ENCODE measurements at places on chromosomes 7 and 10. TPM values are rescaled to one million over a fixed set of nuclear protein-coding genes. Genes with fewer than 3 reads are reported as not detected.

Gene SNX8
- total RNA-seq = 30.4 TPM

Gene FRMD4A
- 65.3 TPM for total RNA-seq

Gene HPSE2
- not detected for total RNA-seq

Gene NODAL
- total RNA-seq = not detected

Gene BPGM
- 19.8 TPM for total RNA-seq

DNA sequence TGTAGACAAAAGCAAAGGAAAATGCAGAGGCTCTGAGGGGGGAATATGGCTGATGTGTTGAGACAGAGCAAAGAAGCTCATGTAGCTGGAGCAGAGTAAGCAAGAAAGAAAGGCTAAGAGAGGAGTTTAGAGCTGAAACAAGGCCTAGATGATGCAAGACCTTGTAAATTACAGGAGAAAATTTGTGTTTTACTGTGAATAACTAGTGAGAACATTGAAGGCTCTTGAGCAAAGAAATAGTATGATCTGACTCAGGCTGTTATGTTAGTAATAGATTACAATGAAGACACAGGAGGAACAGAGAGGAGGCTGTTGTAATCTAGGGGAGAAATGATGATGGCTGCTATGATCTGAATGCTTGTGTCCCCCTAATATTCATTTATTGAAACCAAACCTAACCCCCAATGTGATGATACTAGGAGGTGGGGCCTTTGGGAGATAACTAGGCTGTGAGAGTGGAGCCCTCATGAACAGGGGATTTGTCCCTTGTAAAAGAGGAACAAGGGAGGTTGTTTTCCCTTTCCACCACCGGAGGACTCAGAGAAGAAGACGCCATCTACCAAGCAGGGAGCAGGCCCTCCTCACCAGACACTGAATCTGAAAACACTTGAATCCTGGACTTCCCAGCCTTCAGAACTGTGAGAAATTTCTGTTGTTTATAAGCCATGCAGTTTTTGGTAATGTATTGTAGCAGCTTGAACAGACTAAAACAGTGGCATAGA, 394.9 kb downstream of the HTR7 start:
- no peaks in the 10 kb centered on the region for H3K4me1 ChIP-seq
- H3K27ac ChIP-seq = no peak overlapping the region
- no peak overlapping the region for H3K4me3 ChIP-seq
- H3K36me3 ChIP-seq = no peaks in the 10 kb centered on the region
- no peaks in the 10 kb centered on the region for H3K27me3 ChIP-seq
- DNase-seq = no peak

GRCh38 chr10:100895346-100895745, 17.4 kb upstream of the SLF2 start:
- peaks cover 15% of the 10 kb centered on the region for H3K4me1 ChIP-seq
- DNase-seq = no peak
- H3K4me3 ChIP-seq = no peak overlapping the region
- no peak overlapping the region for H3K27ac ChIP-seq

GRCh38 chr10:10499839-10500238, 517.8 kb upstream of the CELF2 start:
- no peaks in the 10 kb centered on the region for H3K27me3 ChIP-seq
- H3K36me3 ChIP-seq = peaks cover 6% of the 10 kb centered on the region
- no peaks in the 10 kb centered on the region for H3K4me1 ChIP-seq
- DNase-seq = no peak

GRCh38 chr10:124205432-124205831, 112.0 kb upstream of the CHST15 start:
- no peak overlapping the region for H3K4me3 ChIP-seq
- no peaks in the 10 kb centered on the region for H3K36me3 ChIP-seq
- no peaks in the 10 kb centered on the region for H3K27me3 ChIP-seq
- H3K4me1 ChIP-seq = no peaks in the 10 kb centered on the region

DNA sequence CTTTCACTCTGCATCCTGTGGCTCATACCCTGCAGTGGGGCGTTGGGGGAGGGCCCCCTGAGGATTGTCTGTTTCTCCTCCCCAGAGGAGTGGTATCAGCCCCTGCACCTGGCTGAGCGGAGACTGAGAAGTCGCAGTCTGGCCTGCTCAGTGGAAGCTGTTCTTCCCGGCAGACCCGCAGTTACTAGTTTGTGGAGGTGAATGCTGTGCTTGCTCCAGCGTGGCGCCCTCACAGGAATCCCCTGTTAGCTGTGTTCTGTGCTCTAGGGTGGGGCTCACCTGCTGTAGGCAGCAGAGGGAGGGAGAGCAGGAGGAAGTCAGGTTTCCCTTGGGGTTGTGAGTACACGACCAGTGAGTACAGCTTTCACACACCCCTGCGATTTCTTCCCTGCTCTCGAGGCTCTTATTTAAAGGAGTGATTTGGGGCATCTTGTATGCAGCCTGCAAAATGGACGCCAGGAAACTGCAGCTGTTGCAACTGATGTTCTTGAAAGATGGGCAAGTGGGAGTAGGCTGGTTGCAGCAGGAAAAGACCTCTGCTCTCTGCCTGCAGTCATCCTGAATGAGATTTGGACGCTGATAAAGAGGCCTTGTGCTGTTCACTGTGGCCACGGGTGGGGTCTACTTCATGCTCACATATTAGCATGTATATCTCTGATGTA, 66.4 kb downstream of the HK1 start:
- peaks cover 7% of the 10 kb centered on the region for H3K36me3 ChIP-seq
- H3K4me3 ChIP-seq = no peak overlapping the region
- DNase-seq = no peak
- H3K27me3 ChIP-seq = no peaks in the 10 kb centered on the region

DNA sequence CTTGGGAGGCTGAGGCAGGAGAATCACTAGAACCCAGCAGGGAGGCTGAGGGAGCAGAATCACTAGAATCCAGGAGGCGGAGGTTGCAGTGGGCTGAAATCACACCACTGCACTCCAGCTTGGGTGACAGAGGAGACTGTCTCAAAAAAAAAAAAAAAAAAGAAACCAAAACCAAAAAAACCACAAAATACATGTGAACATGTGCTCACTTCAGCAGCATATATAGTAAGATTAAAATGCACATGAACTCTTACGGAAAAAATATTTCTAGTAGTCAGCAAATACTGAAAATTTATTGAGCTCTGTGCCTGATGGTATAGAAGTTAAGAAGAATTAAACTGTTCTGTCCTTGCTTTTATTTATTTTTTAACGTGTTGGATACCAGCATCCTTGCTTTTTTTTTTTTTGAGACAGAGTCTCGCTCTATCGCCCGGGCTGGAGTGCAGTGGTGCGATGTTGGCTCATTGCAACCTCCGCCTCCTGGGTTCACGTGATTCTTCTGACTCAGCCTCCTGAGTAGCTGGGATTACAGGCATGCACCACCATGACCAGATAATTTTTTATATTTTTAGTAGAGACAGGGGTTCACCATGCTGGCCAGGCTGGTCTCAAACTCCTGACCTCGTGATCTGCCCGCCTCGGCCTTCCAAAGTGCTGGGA, 9.6 kb upstream of the ZNF487 start:
- no peak overlapping the region for H3K4me3 ChIP-seq
- peaks cover 8% of the 10 kb centered on the region for H3K4me1 ChIP-seq
- H3K36me3 ChIP-seq = peaks cover 6% of the 10 kb centered on the region
- no peak overlapping the region for H3K27ac ChIP-seq
- H3K27me3 ChIP-seq = no peaks in the 10 kb centered on the region

DNA sequence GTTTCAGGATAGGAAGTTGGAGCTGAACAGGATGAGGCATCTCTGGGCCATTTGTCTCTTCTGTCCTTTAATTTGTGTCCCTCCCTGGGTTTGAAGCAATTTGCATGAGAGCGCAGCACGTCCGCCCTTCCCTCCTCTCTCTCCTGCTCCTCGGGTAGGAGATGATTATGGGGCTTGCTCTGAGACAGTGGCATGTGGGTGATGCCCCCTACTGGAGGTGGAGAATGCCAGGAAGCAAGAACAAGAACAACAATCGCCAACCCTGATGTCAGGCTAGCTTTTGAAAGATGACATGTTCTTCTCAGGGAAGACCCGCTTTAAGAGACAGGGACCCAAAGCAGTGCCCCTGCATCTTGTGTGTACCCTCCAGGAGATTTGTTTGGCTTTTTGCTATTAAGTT, 63.9 kb upstream of the LOXL4 start:
- H3K4me1 ChIP-seq = peaks cover under 1% of the 10 kb centered on the region
- no peaks in the 10 kb centered on the region for H3K36me3 ChIP-seq
- H3K27me3 ChIP-seq = no peaks in the 10 kb centered on the region
- no peak for DNase-seq
- no peak overlapping the region for H3K27ac ChIP-seq
